ENCODE measurements at places on chromosomes 16 and 17. TPM values are rescaled to one million over a fixed set of nuclear protein-coding genes. Genes with fewer than 3 reads are reported as not detected.

Gene C1QL1
- not detected for total RNA-seq

- no peak for DNase-seq
These were observed 344.7 kb downstream of the GRIN2A start for GRCh38 chr16:9837481-9837880.

Gene CHRNB1
- 5.8 TPM for total RNA-seq

Gene MT1A
- total RNA-seq: not detected

- DNase-seq: no peak
These were observed 140.5 kb downstream of the SSH2 start for GRCh38 chr17:29789196-29790170.

Gene NSRP1
- 20.3 TPM for total RNA-seq

Gene KCNJ2
- 10.0 TPM for total RNA-seq

Gene YBX2
- total RNA-seq: not detected

DNA sequence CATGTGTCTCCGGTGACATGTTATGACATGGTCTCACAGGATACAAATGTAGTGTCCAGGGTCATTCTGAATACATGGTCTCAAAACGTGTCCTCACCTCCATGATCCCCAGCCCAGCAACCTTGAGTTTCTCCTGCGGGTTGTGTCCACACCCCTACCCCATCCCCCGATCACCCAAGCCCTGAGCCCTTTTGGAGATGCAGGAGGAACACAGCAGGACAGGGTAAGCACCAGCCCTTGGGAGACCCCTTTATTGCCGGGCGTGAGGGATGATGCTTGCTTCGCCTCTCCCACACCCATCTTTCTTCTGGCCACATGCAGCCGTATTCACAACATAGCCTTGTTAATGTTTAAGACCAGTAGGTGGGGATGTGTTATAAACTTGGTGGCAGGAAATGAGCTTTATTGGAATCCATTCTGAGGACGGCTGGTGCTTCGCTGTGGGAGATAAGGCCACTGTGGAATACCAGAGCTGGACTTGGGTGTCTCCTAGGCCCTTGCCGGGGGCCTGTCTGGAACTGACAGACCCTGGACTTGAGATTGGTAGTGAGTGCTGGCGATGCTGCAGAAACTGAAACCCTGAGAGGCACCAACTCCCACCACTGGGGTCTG, 5.5 kb downstream of the TMEM132E start:
- no peak for DNase-seq

Gene DNAH9
- 0.05 TPM for total RNA-seq

- DNase-seq: no peak
These were observed 2.6 kb downstream of the GTF3C1 start for GRCh38 chr16:27547134-27547533.

DNA sequence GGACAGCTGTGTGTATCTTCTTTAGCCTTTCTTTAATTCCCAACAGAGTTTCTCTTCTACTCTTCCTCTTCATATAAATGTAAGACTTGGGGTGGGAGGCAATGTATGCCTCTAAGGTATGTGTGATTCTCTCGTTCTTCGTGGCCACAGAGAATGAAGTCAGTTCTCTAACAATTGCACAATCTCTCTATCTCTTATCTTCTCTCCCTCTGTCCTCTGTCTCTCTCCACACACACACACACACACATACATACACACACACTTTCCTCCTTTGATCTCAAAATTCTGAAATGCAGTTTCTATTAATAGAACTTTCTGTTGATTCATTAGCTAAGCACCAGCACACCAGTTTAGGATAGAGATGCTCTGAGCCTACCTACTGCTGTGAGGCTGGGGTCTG, 615.7 kb upstream of the SALL1 start:
- DNase-seq: no peak

Data from GM12878 (cell line).